ENCODE measurements at places on chromosomes 12 and 14. TPM values are rescaled to one million over a fixed set of nuclear protein-coding genes. Genes with fewer than 3 reads are reported as not detected.

The FAR2 gene
- 13.5 TPM for total RNA-seq

The KRT80 gene
- 30.1 TPM for total RNA-seq

The SLC25A47 gene
- total RNA-seq = not detected

The FBXO21 gene
- total RNA-seq = 321 TPM

The DNAAF2 gene
- 23.2 TPM for total RNA-seq

The CCDC198 gene
- 3.3 TPM for total RNA-seq

The CPM gene
- total RNA-seq = 5.3 TPM

The ANO2 gene
- total RNA-seq = not detected

The MYF5 gene
- not detected for total RNA-seq

The CLEC1B gene
- not detected for total RNA-seq
